HCT116 (cell line): ENCODE measurements at places on chromosomes 11 and 22.

DNA sequence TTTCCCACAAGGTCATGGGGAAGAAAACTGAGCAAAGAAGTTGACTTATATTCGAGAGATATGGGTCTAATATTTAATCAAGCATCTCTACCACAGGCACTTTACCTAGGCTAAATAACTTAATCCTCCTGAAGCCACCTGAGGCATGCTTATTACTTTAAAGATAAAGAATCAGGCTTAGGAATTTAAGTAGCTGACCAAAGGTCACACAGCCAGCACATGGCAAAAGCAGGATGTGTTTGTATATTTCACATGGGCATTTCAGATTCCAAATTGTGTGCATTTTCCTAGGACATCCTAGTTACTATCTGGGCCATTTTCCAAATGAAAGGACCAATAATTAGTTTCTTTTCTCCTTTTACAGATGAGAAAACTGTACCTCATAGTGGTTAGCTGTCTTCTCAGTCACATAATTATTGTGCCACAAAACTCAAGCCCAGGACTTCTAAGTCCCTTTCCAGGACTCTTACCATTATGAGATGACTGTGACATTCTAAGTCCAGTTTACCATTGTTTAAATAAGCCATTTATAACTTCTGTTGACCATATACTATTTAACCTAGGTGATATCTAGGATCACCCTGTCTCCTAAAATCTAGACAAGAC, 112.1 kb upstream of the ZC3H12C start:
- no peak for DNase-seq

- DNase-seq = no peak
These were observed 1318.9 kb downstream of the LRRC4C start for GRCh38 chr11:40140560-40140959.

- DNase-seq = no peak
These were observed 28.3 kb downstream of the SLC1A2 start for GRCh38 chr11:35390737-35391682.

GRCh38 chr11:31797190-31798056, 13.7 kb downstream of the PAX6 start:
- no peak for DNase-seq

DNA sequence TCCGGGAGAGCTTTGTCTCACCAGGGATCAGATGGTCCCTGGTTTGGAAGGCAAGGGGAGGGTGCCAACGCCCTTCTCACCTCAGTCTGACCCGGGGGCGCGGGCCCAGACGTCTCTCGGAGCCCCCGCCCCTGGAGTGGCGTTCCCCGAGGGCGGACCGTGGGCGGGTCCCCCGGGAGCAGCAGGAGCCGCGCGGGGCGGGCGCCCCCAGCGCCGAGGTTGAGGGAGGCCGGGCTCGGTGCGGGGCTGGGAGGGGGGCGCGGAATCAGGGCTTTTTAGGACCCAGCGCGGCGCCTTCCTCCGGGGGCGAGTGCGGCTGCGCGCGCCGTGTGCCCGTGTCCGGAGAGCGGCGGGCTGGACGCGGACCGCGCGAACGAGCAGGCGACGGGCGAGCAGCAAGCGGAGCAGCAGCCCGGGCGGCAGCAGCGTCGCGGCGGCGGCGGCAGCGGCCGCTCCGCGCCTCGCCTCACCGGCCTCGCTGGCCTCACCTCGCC, at the start of gene KCNC1:
Gene KCNC1, plus strand, starts transcription at position 364 of the 494 bp plus-strand sequence. CDS start 1,222 bp downstream, outside the sequence.
- DNase-seq = no peak

- no peak for DNase-seq
These were observed 51.1 kb downstream of the WNT7B start for GRCh38 chr22:45925811-45926351.

DNA sequence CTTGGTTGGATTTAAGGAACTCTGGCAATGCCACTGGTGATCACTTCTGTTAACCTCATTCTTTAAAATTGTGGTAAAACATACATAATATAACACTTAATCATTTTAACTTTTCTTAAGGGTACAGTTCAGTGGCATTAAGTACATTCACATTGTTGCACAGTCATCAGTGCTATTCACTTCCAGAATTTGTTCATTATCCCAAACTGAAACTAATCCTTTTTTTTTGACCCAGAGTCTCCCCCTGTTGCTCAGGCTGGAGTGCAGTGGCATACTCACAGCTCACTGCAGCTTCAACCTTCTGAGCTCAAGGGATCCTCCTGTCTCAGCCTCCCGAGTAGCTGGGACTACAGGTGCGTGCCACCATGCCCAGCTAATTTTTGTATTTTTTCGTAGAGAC, 10.6 kb downstream of the ELF5 start:
- no peak for DNase-seq

GRCh38 chr22:37803195-37803638, 4.5 kb upstream of the GCAT start:
- no peak for DNase-seq

DNA sequence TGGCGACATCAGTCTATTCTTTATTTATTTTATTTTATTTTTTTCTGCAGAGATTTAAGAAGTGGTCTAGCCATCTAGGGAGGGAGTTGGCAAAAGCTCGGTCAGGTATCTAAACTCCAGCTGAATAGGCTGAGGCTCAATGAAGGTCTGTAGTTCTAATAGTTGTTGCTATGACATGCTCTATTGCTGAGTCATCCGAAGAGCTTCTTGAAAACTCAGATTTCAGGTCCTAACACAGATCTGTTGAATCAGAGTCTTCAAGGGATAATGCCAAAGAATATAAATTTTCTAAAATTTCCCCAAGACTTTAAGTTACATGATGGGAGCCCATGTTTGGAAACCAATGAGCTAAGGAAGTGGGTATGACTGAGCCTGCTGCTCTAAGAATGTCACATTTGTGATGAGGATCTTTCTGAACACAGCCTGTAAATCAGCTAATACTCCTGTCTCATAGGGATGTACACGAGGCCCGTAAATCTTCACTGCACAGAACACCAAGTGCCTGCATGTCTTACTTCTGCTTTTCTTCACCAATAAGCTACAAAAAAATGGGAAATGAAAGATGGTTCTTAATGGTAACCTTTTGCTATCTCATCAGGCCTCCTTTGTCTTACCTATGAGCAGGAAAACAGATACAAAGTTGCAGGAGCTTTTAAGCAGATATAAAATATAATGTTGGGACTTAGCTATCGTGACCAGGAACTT, 901.4 kb upstream of the API5 start:
- DNase-seq = no peak
